Testis (tissue), 5 donors: ENCODE measurements at places on chromosomes 2 and 18. TPM values are rescaled to one million over a fixed set of nuclear protein-coding genes. Genes with fewer than 3 reads are reported as not detected.

DNA sequence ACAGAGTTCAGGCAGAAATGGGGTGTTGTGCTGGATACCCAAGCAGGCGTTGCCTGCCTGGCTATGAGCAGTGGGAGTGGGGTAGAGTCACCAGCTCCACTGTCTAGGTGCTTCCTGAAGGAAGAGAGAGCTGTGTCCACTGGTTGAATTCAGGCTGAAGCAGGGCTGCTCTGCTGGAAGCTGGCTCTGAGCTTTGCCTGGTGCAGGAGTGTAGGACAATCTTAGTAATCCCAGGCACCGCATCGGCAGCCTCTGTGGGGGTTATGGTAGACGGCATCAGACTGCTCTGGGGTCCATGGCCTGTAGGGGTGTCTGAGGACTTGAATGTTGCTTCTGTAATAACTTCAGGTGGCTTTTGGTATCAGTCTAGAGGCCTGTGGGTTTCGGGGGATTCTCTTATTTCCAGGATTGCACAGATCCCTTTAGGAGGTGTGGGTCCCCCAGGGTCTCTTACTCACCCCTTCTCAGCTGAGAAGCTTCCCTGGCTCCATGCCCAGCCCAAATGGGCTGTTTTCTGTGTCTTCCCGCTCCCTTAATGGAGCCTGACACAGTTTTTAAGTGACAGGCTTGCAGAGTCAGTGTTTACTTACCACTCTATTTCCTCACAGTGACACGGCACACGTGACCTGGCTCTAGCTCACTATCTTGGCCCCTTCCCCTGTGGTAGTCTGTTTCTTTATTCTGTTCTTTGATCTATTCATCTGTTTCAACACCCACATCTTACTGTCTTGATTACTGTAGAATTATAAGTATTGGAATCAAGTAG is 644.3 kb downstream of the CBLN2 start:
- DNase-seq: no peak
- no peak overlapping the region for H3K27ac ChIP-seq
- H3K4me1 ChIP-seq: no peaks in the 10 kb centered on the region

Gene GAREM2
- 4.6 TPM for polyA plus RNA-seq

DNA sequence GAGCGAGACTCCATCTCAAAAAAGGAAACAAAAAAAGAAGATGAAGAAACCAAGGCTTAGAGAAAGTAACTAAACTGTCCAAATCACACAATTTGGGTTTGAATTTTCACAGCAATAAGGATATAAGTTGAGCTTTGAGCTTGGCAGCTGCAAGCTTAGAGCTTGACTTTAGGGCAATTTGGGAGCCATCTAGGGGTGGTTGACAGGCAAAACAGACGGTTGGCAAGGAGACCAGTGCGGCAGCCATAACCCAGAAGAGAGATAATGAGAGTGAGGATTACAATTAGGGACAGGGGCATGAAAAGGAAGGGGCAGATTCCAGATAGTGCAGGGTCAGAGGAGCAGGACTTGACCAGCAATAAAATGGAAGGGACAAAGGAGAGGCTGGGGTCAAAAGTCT is 382.2 kb upstream of the HNRNPA3 start:
- no peaks in the 10 kb centered on the region for H3K27me3 ChIP-seq
- no peaks in the 10 kb centered on the region for H3K36me3 ChIP-seq
- H3K4me3 ChIP-seq: no peak overlapping the region
- H3K27ac ChIP-seq: no peak overlapping the region
- no peak for DNase-seq

- H3K4me3 ChIP-seq: no peak overlapping the region
- no peaks in the 10 kb centered on the region for H3K36me3 ChIP-seq
- DNase-seq: no peak
Observed at GRCh38 chr2:96158554-96158940, 13.3 kb upstream of the DUSP2 start.

GRCh38 chr18:77218642-77219041 is 31.0 kb upstream of the GALR1 start:
- H3K36me3 ChIP-seq: no peaks in the 10 kb centered on the region
- no peak overlapping the region for H3K4me3 ChIP-seq
- DNase-seq: no peak
- no peaks in the 10 kb centered on the region for H3K4me1 ChIP-seq
- no peak overlapping the region for H3K27ac ChIP-seq

GRCh38 chr2:158598862-158599517 is 142.2 kb downstream of the PKP4 start:
- H3K4me1 ChIP-seq: no peaks in the 10 kb centered on the region
- no peak overlapping the region for H3K4me3 ChIP-seq
- no peak for DNase-seq
- no peak overlapping the region for H3K27ac ChIP-seq
- no peaks in the 10 kb centered on the region for H3K36me3 ChIP-seq
